Naive B cell (primary cell): ENCODE measurements at places on chromosomes 1 and 21.

- no peak for DNase-seq
These were observed 10.0 kb downstream of the LAMC1 start for GRCh38 chr1:183033205-183033604.

GRCh38 chr1:175138579-175138978, 54.0 kb downstream of the KIAA0040 start:
- DNase-seq = no peak

DNA sequence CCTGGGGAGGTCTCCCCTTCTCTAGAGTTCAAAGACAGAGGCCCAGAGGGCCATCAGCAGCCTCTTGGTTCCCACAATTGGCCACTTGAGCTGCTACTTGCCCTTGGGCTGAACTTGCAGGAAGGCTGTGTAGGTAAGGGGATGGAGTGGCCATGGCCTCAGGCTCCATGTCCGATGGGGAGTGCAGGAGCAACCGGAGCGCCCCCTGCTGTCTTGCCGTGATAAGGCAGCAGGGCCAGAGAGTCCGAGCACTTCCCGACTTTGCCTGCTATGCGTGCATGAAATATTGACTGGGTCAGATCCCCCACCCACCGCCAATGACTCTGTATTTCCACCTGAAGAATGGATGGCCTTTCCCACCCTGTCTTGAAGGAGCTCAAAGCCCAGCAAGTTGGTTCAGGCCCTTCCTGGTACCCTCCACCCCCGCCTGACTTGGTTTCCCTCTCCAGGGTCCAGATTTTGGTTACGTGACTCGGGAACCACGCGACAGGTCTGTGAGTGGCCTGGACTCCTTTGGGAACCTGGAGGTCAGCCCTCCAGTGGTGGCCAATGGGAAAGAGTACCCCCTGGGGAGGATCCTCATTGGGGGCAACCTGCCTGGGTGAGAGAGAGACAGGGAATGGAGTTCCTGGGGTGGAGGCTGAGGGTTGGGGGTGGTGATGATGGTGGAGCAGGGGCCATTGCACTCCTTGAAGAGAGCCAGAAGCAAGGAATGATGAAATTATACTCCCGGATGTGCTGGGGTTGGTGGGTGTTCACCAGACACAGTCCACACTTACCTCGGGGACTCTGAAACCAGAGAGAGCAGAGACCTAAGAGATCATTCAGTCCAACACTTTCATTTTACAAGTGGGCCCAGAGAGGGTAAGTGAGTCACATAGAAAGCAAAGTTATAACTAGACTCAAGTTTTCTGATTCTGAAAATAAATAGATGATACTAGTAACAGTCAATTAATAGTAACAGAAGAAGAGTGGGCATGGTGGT, 25.6 kb downstream of the PADI3 start:
- no peak for DNase-seq

GRCh38 chr1:14817223-14818170, 219.0 kb downstream of the KAZN start:
- no peak for DNase-seq

- peak; percentile 85 for DNase-seq
These were observed 32.4 kb upstream of the JUN start for GRCh38 chr1:58816072-58816746.

DNA sequence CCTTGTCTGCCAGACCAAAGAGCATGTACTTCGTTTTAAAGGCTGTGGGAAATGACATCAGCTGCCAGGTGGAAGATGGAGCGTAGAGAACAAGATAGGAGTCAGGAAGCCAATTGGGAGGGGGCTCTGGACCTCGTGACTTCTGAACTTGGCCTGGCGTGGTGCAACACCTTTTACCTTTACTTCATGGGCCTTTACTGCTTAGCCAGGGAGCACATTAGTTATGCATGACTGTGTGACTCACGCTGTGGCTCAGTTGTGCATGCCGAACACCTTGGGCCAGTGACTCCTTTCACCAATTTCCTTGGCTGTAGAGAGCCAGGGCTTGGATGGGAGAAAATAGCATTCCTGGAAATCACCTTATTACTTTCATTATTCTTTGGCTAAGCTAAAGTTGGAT, 7.2 kb downstream of the XCL1 start:
- DNase-seq = no peak

GRCh38 chr1:3703786-3704371, 48.4 kb upstream of the CCDC27 start:
- DNase-seq = no peak

DNA sequence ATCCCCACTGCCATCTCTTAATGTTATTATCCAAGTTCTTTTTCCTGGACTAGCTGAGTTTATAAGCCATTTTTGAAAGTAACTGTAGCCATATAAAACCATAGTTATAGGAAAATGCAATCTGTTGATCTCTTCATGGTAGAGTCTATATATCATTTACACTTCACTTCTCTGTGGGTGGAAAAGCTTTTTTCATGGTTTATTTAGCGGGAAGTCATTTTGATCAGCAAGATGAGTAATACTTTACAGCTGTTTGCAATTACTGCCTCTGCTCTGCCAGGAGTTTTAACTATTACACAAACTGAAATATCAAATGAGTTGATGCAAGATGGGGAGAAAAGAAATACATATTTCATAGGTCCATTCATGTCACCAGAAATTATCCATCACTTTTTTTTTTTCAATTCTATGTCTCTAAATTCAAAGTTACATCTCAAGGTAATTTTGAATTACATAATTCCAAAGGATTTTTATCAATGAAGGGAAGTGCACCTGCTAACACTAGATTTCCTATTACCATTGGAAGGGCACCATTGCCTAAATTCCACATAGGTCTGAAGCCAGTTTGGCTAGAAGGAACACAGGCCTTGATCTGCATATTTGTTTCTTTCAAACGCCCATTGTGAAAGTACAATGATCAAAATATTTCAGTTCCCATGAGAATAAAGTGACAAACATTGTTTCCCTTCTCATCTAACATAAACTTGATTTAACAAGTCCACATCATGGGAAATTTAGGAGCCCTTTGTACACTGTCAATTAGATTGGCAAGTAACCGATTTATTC, 296.7 kb downstream of the ZNF326 start:
- no peak for DNase-seq

GRCh38 chr21:26461500-26461899, 111.6 kb downstream of the CYYR1 start:
- DNase-seq = no peak

- no peak for DNase-seq
These were observed 274.2 kb upstream of the C1orf105 start for GRCh38 chr1:172146141-172146850.

DNA sequence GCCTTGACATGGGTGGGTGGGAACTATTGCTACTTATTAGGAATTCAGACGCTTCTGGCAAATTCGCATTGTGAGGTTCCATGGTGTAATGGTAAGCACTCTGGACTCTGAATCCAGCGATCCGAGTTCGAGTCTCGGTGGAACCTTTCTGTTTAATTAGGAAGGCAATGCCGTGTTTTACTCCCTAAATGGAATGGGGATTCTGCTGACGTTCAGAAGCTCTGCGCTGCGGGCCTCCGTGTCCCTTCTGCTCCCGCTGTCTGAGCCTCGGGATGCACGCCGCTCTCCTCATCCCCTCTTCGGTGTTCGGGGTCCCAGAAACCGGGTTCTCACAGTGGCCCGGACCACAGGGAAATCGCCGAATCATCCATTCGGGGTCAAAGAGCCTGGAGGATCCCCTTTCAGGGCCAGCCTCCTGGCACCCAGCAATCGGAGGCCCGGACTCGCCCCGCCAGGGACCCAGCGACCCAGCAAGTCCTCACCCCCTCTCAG, 280.3 kb downstream of the FAM72C start:
- DNase-seq = no peak

DNA sequence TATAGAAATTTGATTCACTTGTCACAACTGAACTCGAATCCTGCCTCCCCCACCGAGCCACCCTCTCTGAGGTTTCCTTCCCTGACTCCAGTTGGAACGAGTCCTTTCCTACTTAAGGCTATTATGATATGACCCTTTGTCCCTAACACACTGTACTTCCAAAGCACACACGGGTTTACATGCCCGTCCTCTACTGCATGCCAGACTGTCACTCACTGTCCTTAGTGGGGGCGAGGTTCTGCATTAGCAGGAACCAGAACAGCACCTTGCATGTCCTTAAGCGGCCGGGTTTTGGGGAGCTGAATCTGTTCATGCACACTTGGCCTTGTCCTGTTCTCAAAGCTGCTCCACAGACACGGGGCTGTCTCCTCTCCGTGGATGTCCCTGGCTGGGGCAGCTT, 164.6 kb upstream of the KCNJ6 start:
- DNase-seq = no peak

DNA sequence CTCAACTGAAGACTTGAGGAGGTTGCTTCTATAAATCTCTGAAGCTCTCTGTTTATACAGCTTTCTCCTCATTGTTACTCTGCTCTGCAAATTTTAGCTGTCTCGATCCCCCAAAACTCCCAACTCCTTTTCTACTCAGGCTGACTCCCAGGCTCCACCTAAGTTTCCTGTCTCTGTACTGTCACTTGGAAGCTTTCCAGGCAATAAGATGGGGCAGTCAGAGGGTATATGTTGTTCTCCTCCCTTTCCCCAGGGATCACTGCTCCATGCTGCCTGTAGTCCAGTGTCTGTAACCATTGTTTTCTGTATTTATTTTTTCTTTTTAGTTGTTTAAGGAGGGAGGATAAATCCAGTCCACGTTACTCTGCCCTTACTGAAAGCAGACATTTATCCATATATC, 13.4 kb downstream of the TSNAX start:
- DNase-seq = no peak

DNA sequence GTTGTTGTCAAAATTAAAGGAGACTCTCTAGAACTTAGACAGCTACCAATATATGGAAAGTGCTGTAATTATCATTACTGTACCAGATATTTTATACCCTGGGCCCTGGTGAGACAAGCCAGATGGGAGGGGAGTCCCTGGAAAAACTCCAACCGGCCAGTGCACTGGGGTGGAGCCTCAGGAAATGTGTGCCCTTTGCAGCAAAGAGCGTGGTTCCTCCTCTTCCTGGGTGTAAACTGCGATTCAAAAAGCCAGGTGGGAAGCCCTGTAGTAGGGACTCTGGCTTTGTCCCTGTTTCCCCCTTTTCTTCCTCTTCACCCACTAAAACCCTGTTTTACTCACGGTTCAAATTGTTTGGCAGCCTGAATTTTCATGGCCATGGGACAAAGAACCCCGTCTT, 812.3 kb downstream of the PLA2G4A start:
- no peak for DNase-seq

- DNase-seq = no peak
These were observed 34.1 kb upstream of the NRIP1 start for GRCh38 chr21:15098908-15099307.

GRCh38 chr1:240090014-240090413, 1.7 kb upstream of the FMN2 start:
- DNase-seq = no peak

DNA sequence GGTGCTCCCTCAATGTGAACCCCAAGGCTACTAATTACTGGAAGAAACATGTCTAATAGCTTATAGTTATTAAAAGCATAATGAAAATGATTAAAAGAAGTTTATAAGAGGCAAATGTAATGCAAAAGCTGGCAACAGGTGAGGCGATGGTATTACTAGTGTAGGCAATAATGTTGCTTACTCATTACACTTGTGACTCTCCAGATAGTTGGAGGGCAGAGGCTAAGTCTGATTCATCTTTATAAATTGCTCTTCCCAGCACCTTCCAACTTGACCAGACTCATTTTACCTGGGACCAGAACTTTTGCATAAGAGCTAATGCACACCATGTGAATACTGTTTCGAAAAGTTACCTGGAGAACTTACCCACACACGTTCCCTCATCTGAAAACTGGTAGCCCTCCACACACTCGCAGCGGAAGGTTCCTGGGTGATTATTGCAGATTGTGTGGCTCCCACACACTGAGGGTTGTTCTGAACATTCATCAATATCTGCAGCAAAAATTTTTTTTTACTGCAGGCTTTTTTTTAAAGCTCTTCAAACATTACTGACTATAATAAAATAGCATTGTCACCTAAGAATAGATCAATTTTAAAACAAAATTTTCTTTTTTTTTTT, 48.0 kb downstream of the NID1 start:
- no peak for DNase-seq

DNA sequence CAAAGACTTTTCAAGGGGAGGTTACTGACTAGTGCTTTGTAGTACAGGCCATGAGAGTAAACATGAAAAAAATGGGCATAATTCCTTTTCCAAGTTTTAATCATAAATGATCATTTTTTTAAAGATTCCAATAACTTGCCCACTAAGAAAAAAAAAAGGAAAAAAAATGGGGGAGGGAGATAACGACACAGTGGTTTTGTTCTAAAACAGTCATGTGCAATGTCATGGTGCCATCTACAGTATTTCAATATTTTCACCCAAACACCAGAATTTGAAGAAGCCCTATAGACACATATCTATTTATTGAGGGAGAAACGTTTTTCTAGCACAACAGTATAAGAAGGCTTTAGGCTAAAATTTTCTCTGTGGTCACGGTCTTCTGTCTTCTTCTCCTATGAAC, 250.2 kb downstream of the LTN1 start:
- DNase-seq = no peak

GRCh38 chr21:33419538-33420123, 16.4 kb downstream of the IFNGR2 start:
- DNase-seq = no peak
